Effector memory CD8-positive, alpha-beta T cell (primary cell): ENCODE measurements at places on chromosomes 16 and 17.

DNA sequence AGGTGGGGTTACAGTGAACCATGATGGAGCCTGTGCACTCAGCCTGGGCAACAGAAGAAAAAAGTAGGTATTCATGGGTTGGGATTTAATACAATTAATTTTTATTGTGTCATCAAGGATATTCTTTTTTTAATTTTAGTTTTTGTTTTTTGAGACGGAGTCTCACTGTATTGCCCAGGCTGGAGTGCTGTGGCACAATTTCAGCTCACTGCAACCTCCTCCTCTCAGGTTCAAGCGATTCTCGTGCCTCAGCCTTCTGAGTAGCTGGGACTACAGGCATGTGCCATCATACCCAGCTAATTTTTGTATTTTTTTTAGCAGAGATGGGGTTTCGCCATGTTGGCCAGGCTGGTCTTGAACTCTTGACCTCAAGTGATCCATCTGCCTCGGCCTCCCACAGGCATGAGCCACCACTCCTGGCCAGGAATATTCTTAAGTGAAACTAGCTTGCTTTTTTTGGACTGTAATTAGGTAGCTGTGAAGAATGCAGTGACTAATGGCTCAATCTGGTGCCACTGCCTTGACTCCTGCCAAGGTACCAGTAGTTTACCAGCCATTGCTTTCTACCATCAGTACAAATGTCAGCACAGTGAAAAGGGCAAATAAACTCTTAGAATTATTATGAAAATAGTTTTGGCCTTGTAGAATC is 4.8 kb downstream of the PPM1D start:
- DNase-seq, result no peak

- no peak for DNase-seq
Observed at GRCh38 chr16:3015865-3016521, 2.0 kb downstream of the CLDN6 start.

GRCh38 chr16:66662445-66663194 is 33.9 kb downstream of the CMTM4 start:
- no peak for DNase-seq

- DNase-seq, result no peak
Observed at GRCh38 chr16:6068063-6068462, 970.5 kb upstream of the EEF2KMT start.

GRCh38 chr17:15510361-15510760 is 42.9 kb upstream of the CDRT4 start:
- no peak for DNase-seq

DNA sequence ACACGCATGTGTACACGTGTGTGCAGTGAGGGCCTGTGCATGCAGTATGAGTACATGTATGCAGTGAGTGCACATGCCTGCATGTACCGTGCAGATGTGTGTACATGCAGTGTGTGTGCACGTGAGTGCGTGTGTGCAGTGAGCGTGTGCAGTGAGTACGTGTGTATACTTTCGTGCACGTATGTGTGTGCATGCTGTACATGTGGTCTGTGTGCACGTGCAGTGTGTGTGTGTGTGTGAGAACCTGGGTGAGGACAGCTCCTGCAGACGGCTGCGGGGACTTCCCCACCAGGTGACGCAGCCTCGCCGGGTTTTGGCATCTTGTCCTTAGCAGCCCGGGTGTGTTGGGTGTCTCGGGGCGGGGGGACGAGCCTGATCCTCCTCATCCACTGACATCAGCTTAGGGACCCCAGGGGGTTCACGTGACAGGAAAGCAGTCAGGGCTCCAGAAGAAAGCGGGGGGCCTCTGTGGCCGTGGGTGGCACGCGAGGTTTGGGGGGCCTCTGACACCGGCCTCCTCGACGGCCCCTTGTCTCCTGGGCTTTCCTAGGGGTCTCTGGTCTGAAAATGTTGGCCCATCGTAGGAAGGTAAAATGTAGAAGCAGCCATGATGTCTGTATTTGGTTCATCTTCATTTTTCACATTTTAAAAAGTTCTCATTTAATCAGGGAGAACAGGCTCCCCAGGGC is 119.6 kb upstream of the ZNF750 start:
- DNase-seq, result no peak

DNA sequence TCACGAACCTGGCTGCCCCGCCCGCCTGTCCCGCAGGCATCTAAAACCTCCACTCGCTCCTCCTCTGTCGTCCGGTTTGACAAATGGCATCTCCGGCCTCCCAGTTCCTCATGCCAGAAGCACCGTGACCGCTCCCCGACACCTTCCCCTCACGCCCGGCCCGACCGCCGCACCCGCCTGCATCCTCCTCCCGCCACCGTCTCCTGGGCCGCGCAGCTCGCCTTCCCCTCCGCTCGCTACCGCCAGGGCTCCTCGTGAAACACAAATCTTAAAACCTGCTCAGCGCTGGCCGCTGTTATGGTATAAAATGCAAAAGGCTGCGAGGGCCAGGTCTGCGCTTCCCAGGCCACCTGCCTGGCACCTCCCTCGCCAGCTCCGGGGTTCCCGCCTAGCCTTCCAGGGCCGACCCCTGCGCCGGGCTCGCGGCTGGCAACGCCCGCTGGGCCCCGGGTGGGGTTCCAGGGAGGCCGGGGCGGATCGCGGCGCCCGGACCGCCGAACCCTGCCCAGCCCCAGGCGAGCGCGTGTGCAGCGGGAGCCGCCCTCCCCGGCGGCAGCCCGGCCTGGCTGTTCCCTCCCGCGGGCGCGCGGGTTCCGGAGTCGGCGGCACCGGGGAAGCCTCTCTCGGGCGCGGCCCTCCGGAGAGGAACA is 488 bp downstream of the SPSB3 start:
- peak; percentile 28 for DNase-seq

- DNase-seq, result no peak
Observed at GRCh38 chr16:89759746-89760340, 38.5 kb downstream of the ZNF276 start.

DNA sequence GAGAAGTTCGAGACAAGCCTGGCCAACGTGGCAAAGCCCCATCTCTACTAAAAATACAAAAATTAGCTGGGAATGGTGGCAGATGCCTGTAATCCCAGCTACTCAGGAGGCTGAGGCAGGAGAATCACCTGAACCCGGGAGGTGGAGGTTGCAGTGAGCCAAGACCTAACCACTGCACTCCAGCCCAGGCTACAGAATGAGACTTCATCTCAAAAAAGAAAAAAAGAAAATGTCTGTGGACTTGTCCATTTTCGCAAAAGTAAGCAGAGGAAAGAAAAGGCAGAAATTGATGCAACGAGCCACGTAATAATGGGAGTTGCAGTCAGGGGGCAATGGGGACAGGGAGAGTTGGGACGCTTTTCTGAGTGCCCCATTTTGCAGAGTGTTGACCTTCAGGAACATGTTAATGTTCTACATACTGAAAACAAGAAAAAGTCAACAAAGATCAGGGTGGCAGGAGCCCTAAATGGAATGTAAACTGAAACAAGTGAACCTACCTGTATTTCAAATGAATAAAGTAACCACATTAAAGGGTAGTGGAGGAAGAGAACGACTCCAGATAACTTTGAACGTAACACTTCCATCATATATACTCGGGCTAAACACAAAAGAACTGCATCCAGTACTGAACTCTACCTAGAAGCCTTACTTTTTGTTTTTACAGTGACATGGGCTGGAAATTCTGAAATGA is 76.4 kb downstream of the CNGB1 start:
- no peak for DNase-seq
